Left ventricle myocardium inferior (tissue), 1 donor: ENCODE measurements at places on chromosomes 1 and 21. TPM values are rescaled to one million over a fixed set of nuclear protein-coding genes. Genes with fewer than 3 reads are reported as not detected.

DNA sequence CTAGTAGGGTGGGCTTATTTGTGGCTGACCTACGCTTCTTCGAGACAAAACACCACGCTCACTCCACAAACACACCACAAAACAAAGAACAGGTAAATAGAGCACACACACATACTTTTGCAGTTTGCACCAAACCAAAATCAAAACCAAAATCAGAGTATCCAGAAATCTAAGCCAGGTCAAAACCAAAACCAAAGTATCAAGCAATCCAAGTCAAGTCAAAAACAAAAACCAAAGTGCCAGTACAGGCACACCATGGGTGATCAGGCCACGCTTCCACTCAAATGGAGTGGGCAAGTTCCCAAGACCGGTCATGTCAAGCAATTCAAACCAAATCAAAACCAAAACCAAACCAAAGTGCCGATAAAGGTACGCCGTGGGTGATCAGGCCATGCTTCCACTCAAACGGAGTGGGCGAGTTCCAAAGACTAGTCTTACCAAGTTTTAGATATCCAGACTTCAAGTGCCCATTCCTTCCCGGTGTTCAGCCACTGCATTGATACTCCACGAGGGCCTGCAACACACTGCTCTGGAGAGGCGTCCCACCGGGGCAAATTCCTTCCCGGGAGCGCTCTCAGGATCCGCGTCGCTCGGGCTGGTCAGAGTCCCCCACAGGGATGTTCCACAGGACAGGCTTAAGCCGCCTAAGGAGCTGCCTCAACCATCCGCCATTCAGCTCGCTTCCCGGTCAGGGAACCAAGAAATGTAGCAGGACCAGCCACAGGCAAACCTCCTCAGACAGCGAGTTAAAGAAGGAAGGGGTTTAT, 169.1 kb downstream of the CDC7 start:
- no peak overlapping the region for H3K4me3 ChIP-seq
- H3K4me1 ChIP-seq: no peaks in the 10 kb centered on the region
- H3K27me3 ChIP-seq: no peaks in the 10 kb centered on the region
- no peaks in the 10 kb centered on the region for H3K36me3 ChIP-seq

DNA sequence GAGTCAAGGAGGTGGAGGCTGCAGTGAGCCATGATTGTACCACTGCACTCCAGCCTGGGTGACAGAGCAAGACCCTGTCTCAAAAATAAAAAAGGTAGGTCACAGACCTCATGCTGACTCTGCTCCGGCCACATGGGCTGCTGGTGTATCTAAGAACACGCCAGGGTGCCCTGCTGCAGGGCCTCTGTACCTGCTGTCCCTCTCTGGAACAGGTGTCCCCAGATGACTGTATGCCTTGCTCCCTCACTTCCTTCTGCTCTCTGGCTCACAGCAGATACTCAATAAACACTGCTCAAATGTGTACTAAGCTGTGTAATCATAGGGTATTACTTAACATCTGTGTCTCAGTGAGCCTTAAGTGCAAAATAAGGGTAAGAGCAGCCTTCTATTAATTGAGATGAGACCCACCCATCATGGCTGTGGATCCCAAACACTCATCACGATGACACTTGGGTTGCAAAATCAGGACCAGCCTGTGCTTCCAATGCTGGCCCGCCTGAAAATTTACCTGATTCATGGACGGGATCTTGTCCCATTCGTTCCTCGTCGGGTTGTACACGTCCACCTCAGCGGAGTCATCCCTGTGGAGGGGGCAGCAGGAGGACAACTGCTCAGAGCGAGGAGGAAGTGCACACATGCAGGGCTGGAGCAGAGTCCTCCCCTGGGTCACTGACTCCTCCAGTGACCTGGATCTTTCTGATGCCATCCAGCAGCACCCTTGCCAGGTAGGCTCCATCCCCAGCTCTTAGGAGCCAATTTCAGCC, 7.5 kb downstream of the KLHL21 start:
- H3K4me1 ChIP-seq: peaks cover 97% of the 10 kb centered on the region
- H3K36me3 ChIP-seq: peaks cover 91% of the 10 kb centered on the region

DNA sequence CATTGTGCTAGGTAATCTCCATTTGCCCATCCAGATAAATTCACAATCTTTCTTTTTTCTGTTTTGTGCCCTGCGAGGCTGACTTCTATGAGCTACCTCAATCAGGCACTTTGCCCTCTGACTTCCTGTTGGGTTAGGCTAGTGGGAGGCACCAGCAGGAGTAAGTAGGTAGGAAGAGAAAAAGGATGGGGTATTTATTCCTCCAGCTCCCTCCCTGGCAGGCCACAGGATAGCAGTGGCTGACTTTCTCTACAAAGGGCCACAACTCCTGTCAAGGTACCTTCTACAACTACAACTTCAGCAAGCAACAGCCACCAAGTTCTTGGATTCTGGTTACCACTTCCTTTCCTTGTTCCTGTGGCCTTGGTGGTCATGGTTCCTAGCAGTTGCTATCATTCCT, 18.8 kb upstream of the GORAB start:
- no peaks in the 10 kb centered on the region for H3K36me3 ChIP-seq
- H3K4me3 ChIP-seq: no peak overlapping the region

- H3K4me1 ChIP-seq: no peaks in the 10 kb centered on the region
- no peak for DNase-seq
- no peak overlapping the region for H3K27ac ChIP-seq
- peaks cover 49% of the 10 kb centered on the region for H3K27me3 ChIP-seq
- no peak overlapping the region for H3K4me3 ChIP-seq
- no peaks in the 10 kb centered on the region for H3K36me3 ChIP-seq
Measured at GRCh38 chr1:223515926-223516325, 122.7 kb downstream of the CCDC185 start.

GRCh38 chr1:203526130-203526529, 32.2 kb downstream of the OPTC start:
- H3K27me3 ChIP-seq: no peaks in the 10 kb centered on the region
- no peak for DNase-seq
- no peaks in the 10 kb centered on the region for H3K36me3 ChIP-seq
- no peak overlapping the region for H3K27ac ChIP-seq

DNA sequence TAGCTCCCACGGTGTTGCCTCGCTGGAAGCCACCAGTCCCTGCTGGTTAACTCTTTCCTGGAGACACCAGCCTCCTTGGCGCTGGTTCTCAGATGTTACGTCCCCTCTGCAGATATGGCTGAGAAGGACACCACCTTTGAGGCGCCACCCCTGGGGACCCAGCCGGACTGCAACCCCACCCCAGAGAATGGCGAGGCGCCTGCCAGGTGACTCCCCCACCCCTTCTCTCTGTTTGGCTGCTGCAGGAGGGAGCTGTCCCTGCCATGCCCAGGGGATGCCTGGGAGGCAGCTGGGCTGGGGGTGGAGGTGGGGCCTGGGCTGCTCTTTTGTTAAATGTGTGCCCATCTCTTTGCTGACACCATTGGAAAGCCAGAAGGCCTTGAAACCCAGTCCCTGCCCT, 43.6 kb upstream of the TNFRSF1B start:
- no peak overlapping the region for H3K4me3 ChIP-seq
- peaks cover 17% of the 10 kb centered on the region for H3K4me1 ChIP-seq
- peaks cover 17% of the 10 kb centered on the region for H3K27me3 ChIP-seq

DNA sequence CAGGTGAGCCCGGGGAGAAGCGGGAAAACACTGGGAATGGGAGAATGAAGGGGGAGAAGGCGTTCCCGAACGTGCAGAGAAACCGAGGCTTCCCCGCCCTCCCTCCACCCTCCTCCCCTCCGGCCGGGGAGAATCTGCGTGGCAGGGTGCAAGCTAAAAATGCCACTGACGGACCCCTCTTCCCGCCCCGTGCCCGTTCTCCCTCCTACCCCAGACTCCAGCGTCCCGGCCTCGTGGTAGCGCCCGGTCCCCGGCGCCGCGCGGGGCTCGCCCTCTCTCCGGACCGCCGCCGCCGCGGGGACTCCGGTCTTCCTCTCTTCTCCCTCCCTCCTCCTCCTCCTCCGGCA, 81.6 kb upstream of the AK4 start:
- H3K4me1 ChIP-seq: peaks cover 62% of the 10 kb centered on the region
- no peak for DNase-seq
- no peaks in the 10 kb centered on the region for H3K27me3 ChIP-seq
- H3K27ac ChIP-seq: peak overlapping the region; percentile 98

CD52 gene
- total RNA-seq: 2.4 TPM

MYBPH gene
- not detected for total RNA-seq

ATAD3C gene
- 2.8 TPM for total RNA-seq
